Activated CD4-positive, CD25-positive, alpha-beta regulatory T cell treated with anti-CD3 and anti-CD28 coated beads, Interleukin-2, amount 50 U/mL, for 24 hours (primary cell): ENCODE measurements at places on chromosomes 3 and 15.

- no peak for ATAC-seq
Measured at GRCh38 chr3:48125886-48126622, 62.2 kb downstream of the CDC25A start.

GRCh38 chr3:194194051-194194756, 58.3 kb downstream of the HES1 start:
- ATAC-seq: peak; percentile 46

- ATAC-seq: no peak
Measured at GRCh38 chr3:183502237-183503181, 53.0 kb downstream of the KLHL6 start.

GRCh38 chr15:79863886-79864285, 32.9 kb downstream of the MTHFS start:
- peak; percentile 73 for ATAC-seq

- no peak for ATAC-seq
Measured at GRCh38 chr15:94238539-94239118, 7.3 kb downstream of the MCTP2 start.

GRCh38 chr3:16514021-16514700, 662 bp upstream of the RFTN1 start:
- ATAC-seq: no peak

DNA sequence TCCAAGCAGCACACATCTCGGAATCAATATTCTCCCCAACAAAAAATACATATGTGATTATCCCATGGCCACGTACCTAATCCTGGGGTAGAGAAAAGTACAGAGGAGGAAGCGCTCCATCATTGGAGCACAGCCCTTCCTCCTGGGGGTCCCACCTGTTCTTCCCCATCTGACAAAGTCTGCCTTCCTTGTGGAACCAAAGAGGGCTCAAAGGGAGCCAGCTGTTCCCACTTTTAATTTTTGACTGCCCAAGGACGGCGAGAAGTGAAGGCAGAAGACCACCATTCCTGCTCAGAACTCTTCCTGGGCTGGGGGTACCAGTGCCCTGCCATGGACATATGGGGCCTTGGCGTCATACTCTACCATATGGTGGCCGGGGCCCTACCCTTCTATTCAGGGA, 14.1 kb upstream of the FANCD2 start:
- ATAC-seq: no peak

GRCh38 chr15:38647683-38648082, 83.1 kb upstream of the RASGRP1 start:
- ATAC-seq: no peak

GRCh38 chr15:74890665-74890960, 771 bp downstream of the MPI start:
- ATAC-seq: no peak

GRCh38 chr3:50390508-50391224, 31.3 kb upstream of the TMEM115 start:
- no peak for ATAC-seq

DNA sequence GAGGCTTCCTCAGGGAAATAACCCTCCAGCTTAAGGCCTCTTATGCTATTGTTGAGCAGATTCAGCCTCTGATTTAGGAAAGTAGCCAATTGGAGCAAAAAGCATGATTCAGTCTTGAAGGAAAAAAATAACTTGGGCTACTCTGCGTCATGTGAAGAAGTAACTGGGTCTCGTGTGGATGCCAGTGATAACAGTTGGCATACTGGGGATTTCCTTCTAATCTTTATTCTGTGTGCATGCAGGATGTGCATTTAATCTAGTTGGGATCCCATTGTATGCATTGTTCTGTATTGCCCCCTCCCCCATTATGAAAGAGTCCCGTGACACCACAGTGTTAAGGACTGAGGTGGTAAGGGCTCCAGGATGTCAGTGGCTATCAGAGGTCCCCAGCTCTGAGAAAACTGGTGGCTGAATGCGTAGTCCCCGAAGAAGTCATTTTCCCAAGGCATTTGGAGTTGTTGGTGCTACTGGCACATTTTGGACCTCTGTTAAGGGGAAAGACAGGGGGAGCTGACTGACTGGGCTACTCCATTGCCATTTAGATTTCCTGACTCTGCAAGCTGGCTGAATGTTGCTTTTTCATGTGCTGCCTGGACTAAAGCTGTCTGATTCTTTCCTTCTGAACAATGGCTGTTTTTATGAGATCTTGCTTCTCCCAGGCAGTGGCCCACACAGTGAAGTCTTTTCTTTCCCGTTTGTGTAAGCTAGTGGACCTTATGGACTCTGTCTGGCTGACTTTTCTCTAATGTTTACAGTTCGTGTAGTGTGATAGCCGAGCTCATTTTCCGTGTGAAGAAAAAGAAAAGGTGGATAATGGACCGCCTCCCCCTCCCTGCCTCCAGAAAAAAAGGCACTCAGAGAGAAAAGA, 38.4 kb upstream of the TRAK1 start:
- ATAC-seq: no peak

DNA sequence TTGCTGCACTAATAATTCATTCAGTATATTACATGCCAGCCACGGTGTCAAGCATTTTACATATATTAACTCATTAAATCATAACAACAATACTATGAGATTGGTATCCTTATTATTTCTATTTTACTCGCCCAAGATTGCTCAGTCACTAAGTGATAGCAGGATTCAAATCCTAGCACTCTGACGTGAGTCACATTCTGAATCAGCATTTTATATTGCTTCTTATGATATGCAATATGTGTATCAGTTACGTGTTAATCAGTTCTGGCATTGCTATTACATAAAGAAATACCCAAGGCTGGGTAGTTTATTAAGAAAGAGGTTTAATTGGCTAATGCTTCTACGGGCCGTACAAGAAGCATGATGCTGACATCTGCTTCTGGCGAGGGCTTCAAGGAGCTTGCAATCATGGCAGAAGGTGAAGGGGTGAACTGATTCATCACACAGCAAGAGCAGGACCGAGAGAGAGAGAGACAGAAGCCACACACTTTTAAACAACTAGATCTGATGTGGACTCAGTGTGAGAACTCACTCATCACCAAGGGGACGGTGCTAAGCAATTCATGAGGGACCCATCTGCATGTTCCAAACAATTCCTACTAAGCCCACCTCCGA, 166.5 kb upstream of the TMCO5A start:
- no peak for ATAC-seq

GRCh38 chr15:38597219-38597800, 32.7 kb upstream of the RASGRP1 start:
- no peak for ATAC-seq

DNA sequence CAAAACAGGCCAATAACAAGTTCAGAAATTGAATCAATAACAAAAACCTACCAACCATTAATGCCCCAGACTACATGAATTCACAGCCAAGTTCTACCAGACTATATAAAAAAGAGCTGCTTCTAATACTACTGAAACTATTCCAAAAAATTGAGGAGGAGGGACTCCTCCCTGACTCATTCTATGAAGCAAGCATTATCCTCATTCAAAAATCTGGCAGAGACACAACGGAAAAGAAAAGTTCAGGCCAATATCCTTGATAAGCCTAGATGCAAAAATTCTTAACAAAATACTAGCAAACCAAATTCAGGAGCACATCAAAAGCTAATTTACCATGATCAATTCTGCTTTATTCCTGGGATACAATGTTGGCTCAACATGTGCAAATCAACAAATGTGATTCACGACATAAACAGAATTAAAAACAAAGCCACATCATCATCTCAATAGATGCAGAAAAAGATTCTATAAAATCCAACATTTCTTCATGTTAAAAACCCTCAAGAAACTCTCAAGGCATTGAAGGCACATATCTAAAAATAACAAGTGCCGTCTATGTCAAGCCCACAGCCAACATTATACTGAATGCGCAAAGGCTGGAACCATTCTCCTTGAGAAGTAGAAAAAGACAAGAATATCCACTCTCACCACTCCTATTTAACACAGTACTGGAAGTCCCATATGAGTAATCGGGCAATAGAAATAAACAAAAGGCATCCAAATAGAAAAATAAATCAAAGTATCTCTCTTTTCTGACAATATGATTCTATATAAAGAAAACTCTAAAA, 573.6 kb upstream of the GRM7 start:
- no peak for ATAC-seq

DNA sequence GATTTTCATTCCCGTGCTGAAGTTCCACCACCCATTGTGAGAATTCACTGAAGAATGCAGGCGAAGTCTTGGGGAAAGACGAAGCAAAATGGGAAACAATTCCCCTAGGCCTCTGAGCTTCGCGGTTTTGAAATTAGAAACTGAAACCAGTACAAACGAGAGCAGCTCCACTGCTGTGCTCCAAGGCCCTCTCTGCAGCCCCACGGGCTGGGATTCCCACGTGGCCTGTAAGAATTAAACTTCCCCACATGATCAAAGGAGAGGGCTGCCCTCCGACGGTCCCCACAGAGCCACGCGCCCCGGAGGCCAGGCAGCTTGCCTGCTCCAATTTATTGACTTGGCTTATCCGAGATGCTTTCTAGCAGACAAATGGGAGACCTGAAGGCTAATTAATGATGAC, 144.0 kb downstream of the GREM1 start:
- ATAC-seq: no peak

GRCh38 chr15:57146506-57147201, 228.2 kb downstream of the TCF12 start:
- no peak for ATAC-seq

GRCh38 chr15:65421360-65422215, 1.2 kb downstream of the IGDCC4 start:
- peak; percentile 17 for ATAC-seq

DNA sequence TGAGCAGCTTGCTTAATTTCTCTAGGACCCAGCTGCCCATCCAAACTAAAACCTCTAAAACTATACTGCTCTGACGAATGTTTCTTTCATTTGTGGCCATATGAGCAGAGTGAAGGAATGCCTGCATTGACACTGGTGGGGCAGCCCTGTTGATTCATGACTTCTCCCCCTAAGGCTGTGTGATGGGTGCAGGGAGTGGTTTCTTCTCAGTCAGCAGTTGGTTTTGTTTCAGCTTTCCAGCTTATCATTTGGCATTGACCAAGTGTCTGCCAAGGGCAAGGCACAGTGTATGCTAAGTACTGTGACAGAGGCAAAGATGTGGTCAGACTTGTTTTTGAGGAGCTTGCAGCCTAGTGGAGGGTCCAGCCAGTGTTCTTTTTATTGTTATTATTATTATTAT, 4.7 kb downstream of the ABHD6 start:
- no peak for ATAC-seq

- ATAC-seq: no peak
Measured at GRCh38 chr3:9339761-9340471, 22.9 kb upstream of the THUMPD3 start.

DNA sequence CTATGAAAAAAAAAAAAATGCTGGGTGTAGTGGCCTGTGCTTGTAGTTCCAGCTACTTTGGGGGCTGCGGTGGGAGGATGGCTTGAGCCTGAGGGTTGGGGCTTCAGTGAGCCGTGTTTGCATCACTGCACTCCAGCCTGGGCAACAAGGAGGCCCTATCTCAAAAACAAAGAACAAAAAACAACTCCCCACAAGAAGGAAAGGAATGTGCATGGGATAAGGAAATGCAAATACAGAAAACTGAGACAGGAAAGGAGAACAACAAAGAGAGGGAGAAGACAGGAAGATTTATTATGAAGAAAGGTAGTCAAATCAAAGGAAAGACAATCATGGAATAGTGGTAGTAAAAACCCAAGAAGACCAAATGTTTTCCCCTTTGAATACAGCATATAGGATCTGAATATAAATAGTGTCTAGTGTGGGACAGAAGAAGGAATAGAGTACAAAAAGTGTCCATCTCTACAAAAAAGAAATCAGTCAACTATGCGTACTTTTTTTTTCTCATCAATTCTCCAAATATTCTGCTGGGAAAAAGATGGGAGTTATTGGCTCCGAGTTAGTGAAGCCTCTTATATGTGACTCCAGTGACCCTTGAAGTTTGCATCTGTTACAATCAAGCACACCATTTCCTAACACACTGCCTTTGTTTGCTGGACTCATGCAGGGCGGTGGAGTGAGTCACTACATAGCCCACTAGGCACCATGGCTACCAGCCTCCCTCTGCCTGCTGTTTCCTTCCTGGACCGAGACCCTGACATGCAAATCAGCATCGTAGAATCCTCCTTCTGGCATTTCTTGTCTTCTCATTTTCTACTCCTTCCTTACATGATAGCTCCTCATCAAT, 101.2 kb upstream of the PTX3 start:
- ATAC-seq: no peak

- ATAC-seq: no peak
Measured at GRCh38 chr3:170179432-170179831, 2.1 kb downstream of the PHC3 start.

GRCh38 chr15:71199384-71200351, 84.4 kb downstream of the THSD4 start:
- no peak for ATAC-seq

- no peak for ATAC-seq
Measured at GRCh38 chr15:35540885-35541284, 5.1 kb downstream of the DPH6 start.

- no peak for ATAC-seq
Measured at GRCh38 chr3:44013967-44014366, 227.7 kb upstream of the TOPAZ1 start.

GRCh38 chr3:36615861-36616260, 148.5 kb downstream of the DCLK3 start:
- no peak for ATAC-seq

- ATAC-seq: no peak
Measured at GRCh38 chr15:40146037-40146436, 14.8 kb upstream of the BUB1B start.

GRCh38 chr15:77416148-77416455, 3.8 kb downstream of the PEAK1 start:
- no peak for ATAC-seq

GRCh38 chr3:126990890-126991289, 8.0 kb downstream of the PLXNA1 start:
- no peak for ATAC-seq
